ENCODE measurements at places on chromosomes 4 and X.
A peak's percentile ranks its signal among the peaks of the same experiment; 100 is the strongest.

- DNase-seq: no peak
Measured at GRCh38 chrX:121000589-121000988, 15.0 kb upstream of the CT47A1 start.

GRCh38 chr4:86043755-86044592 lies 315.9 kb downstream of the MAPK10 start:
- DNase-seq: peak; percentile 15

- DNase-seq: no peak
Measured at GRCh38 chr4:40289366-40290188, 45.6 kb upstream of the CHRNA9 start.

DNA sequence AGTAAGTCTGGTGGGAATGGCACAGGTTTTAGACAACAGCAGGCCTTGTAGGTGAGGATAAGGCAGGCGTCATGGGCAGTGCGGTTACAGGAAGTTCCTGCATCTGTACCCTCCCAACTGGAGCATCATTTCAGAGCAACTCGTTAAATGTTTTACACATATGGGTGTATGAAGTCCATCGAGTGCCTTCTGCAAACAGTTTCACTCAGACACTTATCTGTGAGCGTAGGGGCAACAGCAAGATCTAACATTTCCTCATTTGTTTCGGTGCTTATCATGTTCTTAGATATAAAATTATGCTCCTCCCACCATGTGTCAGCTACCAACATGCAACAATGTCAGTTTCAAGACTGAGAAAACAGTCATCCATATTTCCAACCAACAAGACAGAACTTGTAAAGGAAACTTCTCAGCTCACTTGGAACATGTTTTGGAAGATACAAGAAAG lies 69.9 kb downstream of the ELOVL6 start:
- no peak for DNase-seq

- peak; percentile 4 for DNase-seq
Measured at GRCh38 chr4:177047851-177048174, 255.1 kb upstream of the VEGFC start.

GRCh38 chr4:16759931-16760582 lies 138.4 kb downstream of the LDB2 start:
- DNase-seq: no peak

DNA sequence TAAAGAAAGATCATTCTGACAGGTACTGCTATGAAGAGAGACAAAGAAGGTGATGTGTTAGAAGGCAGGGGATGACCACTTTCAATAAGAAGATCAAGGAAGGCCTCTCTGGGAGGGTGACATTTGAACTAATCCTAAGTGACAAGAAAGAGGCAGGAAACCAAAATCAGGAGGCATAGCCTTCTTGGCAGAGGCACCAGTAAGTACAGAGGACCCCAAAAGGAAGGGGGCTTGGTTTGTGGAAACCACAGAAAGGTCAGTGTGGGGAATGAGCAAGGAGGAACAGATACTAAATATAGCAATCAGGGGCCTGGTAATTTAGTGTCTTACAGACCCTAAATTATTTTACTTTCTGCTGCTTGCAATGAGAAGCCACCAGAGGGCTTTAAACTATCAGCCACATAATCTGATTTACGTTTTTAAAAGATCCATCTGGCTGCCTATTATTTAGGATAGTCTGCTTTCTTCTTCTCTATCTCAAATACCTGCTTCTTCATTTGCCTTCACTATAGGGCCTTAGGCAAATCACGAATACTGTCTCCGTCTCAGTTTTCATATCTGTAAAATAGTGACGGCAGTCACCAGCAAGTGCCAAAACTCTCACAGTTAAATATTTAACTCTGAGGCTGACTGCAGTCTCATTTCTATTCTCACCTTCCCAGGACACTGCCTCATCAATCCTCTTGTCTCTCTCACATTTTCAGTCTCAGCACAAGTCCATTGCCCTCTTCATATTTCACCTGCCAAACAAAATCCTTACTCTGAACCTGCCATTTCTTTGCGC lies 16.7 kb downstream of the NR3C2 start:
- DNase-seq: no peak

- no peak for DNase-seq
Measured at GRCh38 chr4:87179751-87180150, 40.7 kb downstream of the KLHL8 start.

DNA sequence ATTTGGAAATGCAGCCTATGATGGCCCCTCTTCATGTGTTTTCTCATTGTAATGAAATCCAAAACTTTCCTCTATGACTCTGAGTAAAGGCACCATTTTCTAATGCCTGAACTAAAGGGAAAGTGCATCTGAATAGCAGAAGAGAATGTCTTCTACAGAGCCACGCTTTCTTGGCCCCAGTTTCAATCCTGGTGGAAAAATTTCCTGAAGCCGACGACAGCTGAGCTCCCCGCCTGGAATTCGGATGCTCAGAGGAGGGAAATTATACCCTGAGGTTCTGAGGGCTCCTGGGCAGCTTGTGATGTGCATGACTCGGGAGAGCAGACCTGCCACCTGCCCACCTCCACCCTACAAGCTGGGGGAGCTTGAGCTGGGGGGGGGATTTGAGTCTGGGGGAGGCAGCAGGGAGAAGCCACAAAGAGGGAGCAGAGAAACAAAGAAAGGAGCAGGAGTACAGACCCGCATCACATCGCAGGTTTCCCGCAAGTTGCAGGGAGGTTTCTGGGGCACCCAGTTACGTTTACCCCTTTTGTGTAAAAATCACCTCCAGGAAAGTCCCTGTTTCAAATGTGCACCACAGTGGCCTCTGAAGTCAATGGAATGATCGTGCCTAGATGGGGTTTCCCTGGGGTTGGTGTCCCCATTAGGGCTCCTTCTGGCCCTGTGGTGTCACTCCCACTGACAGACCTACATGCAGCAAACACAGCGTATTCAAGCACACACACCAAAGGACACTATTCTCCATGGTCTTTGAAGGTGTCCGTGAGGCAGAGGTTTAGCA lies 145.6 kb upstream of the RBPJ start:
- DNase-seq: no peak

DNA sequence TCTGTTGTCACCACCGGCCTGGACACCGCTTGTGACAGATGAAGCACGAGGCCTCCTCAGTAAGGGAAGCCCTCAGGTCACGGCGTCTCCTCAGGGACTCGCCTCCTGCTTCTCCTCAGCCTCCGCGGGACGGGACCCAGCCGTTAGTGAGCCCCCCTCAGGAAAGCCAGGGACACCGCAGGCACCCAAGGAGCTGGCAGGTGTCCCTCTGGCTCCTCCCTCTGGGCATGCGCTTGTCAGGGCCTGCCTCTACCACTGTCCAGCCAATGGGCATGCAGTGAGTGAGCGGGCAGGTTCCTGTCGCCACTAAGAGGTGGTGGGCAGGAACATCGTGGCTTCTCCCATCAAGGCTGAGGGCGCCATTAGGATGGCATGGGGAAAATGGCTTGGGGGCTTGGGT lies 23.5 kb upstream of the CT55 start:
- DNase-seq: no peak

DNA sequence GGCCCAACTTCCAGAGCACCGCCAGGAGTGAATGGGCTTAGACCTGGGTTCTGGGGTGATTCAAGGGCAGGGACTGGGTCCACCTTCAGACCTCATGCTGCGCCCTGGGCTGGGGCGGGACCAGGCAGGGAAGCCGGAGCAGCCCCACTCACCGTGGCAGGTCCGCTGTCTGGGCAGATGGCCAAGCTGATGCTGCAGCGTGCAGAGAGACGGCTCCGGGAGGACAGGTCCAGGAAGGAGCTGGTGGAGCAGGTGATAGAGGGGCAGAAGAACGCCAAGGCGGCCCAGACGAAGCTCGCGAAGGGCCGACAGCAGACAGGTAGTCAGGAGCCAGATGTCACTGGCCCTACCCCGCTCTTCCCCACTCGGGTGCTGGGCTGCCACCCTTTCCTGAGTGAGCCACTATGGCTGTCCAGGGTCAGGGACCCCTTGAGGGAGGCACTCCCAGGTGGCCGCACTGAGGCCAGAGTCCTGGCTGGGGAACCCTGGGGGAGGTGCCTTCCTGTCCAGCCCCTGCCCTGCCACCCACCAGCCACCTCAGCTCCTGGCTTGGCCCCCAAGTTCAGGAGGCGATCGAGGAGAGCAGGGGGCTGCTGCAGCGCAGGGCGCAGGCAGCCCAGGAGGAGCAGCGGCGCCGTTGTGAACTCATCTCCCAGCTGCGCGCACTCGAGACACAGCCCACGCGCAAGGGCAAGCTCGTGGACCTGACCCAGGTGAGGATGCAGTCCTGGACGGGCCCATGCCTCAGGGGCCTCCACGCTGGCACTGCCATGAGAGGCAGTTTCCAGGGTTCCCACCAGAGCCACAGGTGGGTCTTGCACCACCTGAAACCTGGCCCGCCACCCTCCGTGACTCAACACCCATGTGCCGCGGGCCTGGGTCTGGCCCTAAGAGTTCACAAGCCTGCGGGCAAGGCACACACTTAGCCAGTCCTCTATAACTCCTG lies 10.1 kb upstream of the RNF4 start:
- DNase-seq: no peak

DNA sequence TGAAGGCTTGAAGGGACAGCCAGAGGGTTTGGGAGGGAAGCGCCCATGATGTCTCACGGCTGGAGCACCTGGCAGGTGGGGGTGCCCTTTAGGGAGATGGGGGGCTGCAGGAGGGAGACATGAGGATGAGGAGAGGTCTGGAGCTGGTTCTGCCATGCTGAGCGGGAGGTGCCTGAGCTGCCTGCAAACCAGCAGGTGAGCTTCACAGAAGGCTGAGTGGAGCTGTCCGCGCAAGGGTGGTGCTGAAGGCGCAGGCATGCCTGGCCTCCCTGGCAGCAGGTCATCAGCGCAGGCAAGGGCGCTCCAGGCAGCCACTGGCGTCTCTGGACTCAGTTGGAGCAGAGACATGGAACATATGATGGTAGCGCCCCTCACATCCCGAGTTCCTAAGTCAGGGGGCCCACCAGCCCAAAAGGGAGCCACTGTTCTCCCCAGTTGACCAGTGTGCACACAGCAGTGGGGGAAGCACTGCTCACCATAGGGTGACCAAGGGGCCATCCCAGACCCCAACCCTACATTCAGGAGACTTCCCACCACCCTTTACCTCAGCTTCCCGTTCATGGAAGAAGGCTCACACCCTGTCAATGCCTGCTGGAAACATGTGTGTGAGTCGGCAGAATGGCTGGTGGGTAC lies 25.8 kb downstream of the ADRA2C start:
- DNase-seq: peak; percentile 62

Measured in AG08396 (cell line).